ENCODE measurements at places on chromosomes 12 and 14.

DNA sequence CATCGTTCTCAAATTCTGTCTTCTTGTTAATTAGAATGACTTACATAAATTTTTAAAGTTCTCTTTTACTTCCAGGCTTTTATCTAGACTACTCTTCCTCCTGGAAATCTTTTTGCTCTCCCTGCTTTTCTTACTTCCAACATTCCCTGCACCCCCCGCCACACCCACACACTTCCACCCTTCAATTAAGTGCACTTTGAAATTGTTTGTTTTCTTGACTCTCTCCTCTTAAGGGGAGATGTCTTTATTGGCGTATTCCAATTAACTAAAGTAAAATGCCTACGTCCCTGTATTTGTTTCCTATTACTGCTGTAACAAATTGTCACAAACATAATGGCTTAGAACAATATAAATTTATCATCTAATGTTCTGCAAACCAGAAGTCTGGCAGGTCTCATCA lies 125.2 kb upstream of the KRR1 start:
- no peak for DNase-seq

- DNase-seq = no peak
These were observed 30.0 kb downstream of the NCKAP5L start for GRCh38 chr12:49798248-49798647.

DNA sequence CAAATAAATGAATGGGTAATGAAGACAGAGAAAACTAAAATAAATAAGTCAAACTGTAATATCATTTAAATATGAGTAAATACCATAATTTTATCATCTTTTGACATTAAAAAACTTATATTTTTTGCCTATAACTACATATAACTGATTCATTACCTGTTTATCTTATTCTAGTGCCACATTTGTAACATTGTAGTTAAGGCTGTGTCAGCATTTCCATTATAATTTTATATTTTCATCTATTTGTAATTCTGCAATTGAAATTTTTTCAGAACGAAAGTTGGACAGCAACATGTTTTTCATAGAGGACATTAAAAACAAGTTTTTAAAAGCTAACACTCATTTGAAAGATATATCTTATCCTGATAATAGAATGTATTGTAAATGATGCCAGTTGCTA lies 1286.5 kb downstream of the LRFN5 start:
- DNase-seq = no peak

GRCh38 chr14:35986219-35986573 lies 160.1 kb downstream of the BRMS1L start:
- DNase-seq = no peak

DNA sequence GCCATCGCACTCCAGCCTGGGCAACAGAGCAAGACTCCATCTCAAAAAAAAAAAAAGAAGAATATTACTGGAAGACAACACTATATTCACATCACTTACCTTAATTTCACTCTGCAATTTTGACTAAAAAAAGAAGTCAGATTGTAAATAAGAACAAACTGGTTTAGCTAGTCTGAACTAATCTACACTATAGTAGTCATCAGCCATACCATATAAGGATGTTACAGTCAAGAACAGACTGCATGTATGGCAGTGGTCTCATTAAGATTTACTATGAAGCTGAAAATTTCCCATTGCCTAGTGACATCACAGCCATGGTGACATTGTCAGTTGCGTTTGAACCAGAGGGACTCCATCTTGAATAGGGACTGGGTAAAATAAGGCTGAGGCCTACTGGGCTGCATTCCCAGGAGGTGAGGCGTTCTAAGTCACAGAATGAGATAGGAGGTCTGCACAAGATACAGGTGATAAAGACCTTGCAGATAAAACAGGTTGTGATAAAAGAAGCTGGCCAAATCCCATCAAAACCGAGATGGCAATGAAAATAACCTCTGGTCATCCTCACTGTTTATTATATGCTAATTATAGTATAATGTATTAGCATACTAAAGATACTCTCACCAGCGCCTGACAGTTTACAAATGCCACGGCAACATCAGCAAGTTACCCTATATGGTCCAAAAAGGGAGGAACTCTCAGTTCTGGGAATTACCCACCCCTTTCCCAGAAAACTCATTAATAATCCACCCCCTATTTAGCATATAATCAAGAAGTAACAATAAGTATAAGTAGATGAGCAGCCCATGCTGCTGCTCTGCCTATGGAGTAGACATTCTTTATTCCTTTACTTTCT lies 51.2 kb downstream of the OSBPL8 start:
- DNase-seq = no peak

- no peak for DNase-seq
These were observed 146.6 kb downstream of the DPY19L2 start for GRCh38 chr12:63521706-63522105.

- DNase-seq = no peak
These were observed 194.8 kb downstream of the SLC41A2 start for GRCh38 chr12:104763168-104763805.

DNA sequence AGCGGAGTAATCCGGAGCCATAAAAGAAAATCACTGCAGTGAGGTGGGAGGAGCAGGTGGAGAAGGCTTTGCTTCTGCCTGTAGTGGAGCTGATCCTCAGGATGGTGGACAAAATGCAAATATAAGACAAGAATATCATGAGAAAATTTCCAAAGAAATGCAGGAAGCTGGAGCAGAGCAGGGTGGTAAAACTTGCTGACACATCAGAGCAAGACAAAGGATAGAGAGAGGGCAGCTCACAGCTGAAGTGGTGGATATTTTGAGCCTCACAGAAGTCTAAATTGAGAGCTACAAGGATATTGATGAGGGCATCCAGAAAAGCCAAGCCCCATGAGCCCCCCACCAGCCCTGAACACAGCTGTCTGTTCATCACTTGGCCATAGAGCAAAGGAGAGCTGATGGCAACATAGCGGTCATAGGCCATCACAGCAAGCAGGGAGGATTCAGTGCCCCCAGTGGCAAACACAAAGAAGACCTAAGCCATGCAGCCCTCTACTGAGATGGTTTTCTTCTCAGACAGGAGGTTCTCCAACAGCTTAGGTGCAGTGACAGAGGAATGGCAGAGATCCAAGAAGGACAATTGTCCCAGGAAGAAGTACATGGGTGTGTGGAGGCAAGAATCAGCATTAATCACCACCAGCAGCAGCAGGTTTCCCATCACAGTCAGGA lies 30.0 kb upstream of the ANP32D start:
- no peak for DNase-seq

All from NCI-H1436 treated with DMSO at 0.1 percent for 48 hours (cell line).